GM04503 (cell line): ENCODE measurements at places on chromosomes 2 and 18.

GRCh38 chr2:23803264-23803964 is 123.5 kb downstream of the ATAD2B start:
- peak; percentile 30 for DNase-seq

GRCh38 chr2:8004250-8004681 is 677.6 kb upstream of the ID2 start:
- DNase-seq: peak; percentile 78

GRCh38 chr2:227592694-227593387 is 5.9 kb upstream of the SCYGR2 start:
- no peak for DNase-seq

DNA sequence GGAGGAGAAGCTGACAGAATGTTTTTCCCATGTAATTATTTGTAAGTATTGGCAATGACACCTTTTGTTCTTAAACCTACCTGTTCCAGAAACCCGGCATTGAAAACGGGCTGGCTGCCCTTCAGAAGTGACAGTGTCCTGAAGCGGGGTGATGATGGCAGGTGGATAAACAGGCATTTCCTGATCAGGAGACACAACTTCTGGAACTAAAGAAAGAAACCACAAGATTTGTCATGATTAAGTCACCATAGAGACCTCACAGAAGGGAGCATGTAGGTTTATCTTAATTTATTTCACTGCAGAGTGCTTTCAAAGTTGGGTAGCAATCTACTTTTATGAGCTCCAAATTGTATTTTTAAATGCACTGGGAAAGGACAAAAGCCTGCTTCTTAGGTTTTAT is 43.1 kb downstream of the TTN start:
- no peak for DNase-seq

DNA sequence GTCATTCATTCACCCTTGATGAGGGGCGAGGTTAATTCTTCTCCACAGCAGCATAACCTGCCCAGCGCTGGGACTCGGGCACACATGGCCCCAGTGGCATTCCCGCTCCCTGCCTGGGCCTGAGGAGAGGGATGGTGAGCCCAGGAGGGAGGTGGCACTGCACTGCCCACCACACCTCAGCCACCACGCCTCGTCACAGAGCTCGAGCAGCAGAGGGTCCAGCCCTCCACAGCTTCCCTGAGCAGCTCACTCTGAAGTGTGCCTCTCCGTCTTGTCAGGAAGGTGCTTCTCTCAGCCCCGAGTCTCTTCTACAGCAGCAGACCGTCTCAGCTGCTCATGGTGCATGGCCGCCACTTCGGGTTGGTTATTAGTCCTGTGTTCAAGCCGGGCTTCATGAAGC is 34.9 kb downstream of the COA5 start:
- no peak for DNase-seq
